H9 (cell line): ENCODE measurements at places on chromosomes 12 and 14. TPM values are rescaled to one million over a fixed set of nuclear protein-coding genes. Genes with fewer than 3 reads are reported as not detected.

- DNase-seq: no peak
Measured at GRCh38 chr12:68180792-68181744, 21.5 kb upstream of the IFNG start.

DNA sequence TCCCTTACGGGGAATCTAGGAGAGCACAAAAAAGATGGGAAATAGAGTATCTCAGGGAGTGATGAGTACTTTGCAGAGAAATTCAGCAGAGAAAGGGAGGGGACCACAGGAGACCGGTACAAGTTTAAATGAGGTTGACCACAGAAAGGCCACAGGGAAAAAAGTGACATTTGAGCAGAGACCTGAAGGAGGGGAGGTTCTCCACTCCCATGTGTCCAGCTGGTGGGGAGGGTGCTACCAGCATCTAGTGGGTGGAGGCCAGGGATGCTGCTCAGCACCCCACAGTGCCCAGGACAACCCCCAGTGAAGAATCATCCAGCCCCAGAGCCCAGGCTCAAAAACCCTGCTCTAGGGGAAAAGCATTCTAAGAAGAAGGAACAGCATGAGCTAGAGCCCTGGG lies 34.6 kb downstream of the TESC start:
- DNase-seq: no peak

DNA sequence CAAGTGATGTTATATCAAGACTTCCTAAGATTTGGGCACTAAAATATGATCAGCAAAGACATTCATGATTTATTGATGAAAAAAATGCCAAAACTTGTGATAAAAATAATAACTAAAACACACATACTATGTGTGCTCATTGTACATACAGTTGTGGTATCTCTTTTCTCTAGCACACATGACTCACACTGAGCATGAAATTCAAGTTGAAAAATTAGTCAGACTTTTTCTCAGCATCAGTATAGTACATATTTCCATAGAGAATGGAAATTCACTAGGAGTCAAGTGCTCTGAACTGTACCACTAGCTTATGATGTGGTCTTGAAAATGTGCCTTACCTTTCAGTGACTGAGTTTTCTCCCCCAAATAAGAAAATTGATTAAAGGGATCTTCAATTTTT lies 471.8 kb upstream of the FLRT2 start:
- DNase-seq: no peak

GRCh38 chr12:9674226-9674590 lies 4.7 kb downstream of the CLEC2D start:
- no peak for DNase-seq

GRCh38 chr14:54806616-54807015 lies 96.0 kb downstream of the GCH1 start:
- no peak for DNase-seq

FAM90A1 gene
- 0.09 and 0.15 TPM in 2 replicates for total RNA-seq

AKAP5 gene
- total RNA-seq: 2.3 and 2.5 TPM in 2 replicates
